ENCODE measurements at places on chromosomes 6 and 20.

GRCh38 chr6:79713701-79714322, 82.7 kb downstream of the SH3BGRL2 start:
- DNase-seq, result no peak

- DNase-seq, result no peak
These were observed 338.7 kb downstream of the PREX1 start for GRCh38 chr20:48489046-48489463.

- no peak for DNase-seq
These were observed 1.5 kb upstream of the GGT7 start for GRCh38 chr20:34874094-34874654.

GRCh38 chr6:37943436-37944058, 124.0 kb downstream of the ZFAND3 start:
- no peak for DNase-seq

DNA sequence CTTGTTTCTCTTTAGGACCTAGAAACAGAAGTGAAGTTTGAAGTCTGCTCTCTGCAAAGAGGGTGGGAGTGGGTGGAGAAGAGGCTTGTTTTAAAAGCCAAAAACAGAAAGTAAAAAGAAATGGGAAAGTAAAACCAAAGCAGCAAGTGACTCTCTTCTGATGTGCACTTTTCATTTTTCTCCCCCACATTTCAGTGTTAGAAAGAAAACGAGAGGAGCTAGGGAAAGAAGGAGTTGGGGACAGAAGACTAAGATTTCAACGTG, 1.3 kb downstream of the C6orf141 start:
- DNase-seq, result no peak

DNA sequence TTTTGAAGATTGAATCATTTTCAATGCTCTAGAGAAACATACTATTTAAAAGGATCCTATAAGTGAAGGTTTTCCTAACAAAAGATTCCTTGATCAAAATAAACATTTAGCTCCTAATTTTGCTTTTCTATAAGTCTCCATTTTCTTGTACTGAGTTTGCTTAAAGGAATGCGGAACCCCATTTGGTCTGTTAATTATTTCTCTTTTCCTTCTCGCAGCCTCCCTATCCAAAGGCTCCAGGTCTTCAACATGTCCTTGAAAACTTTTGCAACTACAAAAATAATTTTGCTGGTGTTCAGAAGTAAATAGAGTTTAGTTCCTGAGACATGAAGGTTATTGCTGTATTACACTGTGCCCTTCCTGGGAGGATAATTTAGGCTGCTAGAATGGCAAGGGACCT, 8.3 kb upstream of the NPEPL1 start:
- no peak for DNase-seq

- DNase-seq, result no peak
These were observed 82.9 kb upstream of the MAFB start for GRCh38 chr20:40771848-40772511.

- DNase-seq, result no peak
These were observed 31.2 kb upstream of the MAPK13 start for GRCh38 chr6:36098920-36099647.

Measured in cerebellar nuclear complex (tissue), 1 donor.